Left kidney (tissue), 8 donors: ENCODE measurements at places on chromosomes 12 and 14. TPM values are rescaled to one million over a fixed set of nuclear protein-coding genes. Genes with fewer than 3 reads are reported as not detected.

- peak; percentile 19 for DNase-seq
These were observed 363 bp upstream of the CSAD start for GRCh38 chr12:53180931-53181645.

DNA sequence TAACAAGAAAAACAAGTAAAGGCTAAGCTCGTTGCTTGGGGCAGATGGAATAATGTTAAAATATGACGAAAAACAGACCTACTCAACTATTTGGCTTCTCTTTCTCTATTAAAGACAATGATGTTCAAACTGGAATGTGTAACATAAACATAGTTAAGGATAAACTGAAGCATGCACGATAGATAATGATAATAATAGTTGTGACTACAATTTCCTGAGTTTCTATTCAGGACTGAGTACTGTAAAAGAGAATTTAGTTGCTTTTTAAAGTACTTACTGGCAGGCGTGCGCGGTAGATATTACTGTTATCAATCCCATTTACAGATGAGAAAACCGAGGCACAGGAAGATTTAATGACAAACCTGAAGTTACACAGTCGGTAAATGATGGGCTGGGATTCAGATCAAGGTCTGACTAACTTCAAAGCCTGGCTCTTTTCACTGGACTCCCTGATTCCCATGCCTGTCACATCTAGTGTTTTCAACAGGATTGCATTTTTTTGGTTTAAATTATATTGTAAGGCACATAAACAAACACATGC lies 103.0 kb downstream of the CRADD start:
- no peak for DNase-seq

The JPH4 gene
- 8.9 TPM for polyA plus RNA-seq

DNA sequence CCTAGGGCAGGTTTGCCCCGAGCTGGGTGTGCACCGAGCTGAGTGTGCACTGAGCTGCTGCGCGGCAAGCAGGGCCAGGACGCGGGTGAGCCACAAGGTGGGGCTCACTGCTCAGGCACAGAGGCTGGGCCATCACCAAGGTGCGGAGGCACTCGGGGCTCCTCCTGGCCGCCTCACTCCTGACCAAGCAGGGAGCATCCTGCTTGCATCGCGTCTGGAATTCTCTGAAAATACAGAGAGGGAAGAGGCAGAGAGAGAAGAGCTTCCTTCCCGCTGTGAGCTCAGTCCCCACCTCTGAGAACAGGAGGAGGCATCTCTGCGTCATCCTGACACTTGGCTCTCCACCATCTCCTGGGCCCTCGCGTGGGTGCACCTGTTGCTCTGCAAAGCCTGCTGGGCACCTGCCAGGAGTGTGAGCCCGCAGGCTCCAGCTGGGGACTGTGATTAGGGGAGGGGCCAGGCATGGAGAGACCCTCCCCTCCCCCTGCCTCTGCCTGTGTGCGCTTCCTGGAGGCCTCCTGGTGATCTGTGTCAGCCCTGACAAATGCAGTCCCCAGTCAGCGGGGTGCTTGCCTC lies 116.3 kb downstream of the GLT1D1 start:
- DNase-seq: no peak

DNA sequence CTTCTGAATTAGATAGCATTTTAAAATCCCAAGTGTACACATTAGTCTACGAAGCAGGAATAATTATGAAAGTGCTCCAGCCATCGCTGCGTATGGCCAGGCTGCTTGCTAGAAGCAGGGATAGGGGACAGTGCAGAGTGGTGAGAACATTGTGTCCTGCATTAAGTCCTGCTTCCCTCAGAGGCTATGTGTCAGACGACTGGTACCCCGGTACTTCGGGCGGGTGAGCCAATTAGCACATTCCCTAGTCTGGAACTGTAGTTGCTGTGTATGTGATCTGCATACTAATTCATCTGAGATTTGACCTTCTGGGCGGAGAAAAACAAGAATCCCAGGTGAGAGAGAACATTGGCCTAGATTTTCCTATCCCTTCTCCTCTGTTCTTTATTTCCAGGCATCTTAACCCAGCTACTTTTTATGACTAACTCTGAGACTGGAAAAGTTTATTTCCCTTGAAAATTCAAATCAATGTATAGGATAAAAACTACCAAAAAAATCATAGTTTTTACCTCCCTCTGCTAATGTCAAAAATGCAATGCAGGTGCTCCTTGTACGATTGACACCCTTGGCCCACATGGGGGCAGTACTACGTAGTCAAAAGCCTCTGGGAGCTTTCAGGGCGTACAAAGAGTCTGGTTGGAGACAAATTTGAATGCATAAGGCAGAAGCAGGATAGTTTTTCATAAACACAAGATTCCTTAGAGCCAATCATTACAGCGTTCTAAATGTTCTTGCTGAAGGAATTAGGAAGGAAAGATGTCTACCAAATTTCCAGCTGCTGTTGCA lies 764.3 kb downstream of the NOVA1 start:
- peak; percentile 55 for DNase-seq

GRCh38 chr12:125873016-125873415 lies 807.8 kb downstream of the AACS start:
- DNase-seq: no peak

- no peak for DNase-seq
These were observed 132.8 kb downstream of the RMST start for GRCh38 chr12:97595426-97595831.

GRCh38 chr12:95282266-95282665 lies 64.7 kb downstream of the VEZT start:
- DNase-seq: no peak

DNA sequence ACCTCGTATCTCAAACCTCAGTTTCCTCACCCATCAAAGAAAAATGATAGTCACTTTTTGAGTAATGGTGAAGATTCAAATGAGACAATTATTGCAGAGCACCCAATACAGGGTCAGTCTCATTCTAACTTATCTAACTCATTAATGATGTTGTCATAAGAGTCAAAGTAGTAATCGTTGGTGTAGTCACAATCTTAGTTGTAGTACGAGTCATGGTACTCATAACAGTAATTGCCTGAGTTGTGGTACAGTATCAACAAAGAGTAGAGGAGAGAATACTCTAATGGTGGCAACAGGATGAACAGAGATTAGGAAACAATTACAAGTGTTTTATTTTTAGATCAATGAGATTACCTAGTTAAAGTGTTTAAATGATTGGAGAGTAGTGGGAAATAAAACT lies 93.6 kb upstream of the TMTC2 start:
- no peak for DNase-seq

DNA sequence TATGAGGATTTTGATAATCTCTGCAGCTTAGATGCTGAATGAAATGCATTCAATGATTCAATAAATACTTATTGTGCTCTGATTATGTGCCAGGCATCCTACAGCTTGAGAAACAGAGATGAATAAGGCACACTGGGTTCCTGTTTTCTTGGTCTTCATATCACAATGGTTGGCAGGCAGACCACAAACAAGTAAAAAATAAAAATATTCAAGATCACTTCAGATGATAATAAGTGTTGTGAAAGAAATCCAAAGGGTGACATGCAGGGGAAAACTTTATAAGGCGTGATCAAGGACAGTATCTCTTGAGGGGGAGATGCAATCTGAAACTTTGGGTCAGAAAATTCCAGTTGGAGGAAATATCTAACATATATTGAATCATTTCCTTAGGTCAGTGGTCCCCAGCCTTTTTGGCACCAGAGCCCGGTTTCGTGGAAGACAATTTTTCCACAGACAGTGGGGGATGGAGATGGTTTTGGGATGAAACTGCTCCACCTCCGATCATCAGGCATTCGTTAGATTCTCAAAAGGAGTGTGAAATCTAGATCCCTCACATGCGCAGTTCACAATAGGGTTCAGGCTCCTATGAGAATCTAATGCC lies 73.7 kb upstream of the RAP1B start:
- no peak for DNase-seq

The TAS2R30 gene
- polyA plus RNA-seq: 0.52 TPM

- DNase-seq: no peak
These were observed 49.7 kb downstream of the FRS2 start for GRCh38 chr12:69519871-69520270.

GRCh38 chr14:105193916-105194782 lies 13.0 kb upstream of the NUDT14 start:
- DNase-seq: no peak

The GDF3 gene
- 0.48 TPM for polyA plus RNA-seq

The ZC2HC1C gene
- polyA plus RNA-seq: 7.8 TPM

GRCh38 chr12:121989276-121990113 lies 32.2 kb upstream of the BCL7A start:
- DNase-seq: peak; percentile 77

GRCh38 chr14:77544571-77544970 lies 46.0 kb upstream of the ISM2 start:
- DNase-seq: no peak

GRCh38 chr12:109377139-109377685 lies 29.5 kb downstream of the MYO1H start:
- no peak for DNase-seq

The KCNK10 gene
- polyA plus RNA-seq: 0.27 TPM

The DEGS2 gene
- 5.3 TPM for polyA plus RNA-seq

- no peak for DNase-seq
These were observed 990.7 kb downstream of the TRHDE start for GRCh38 chr12:73262788-73263381.

GRCh38 chr12:52063082-52063924 lies 6.5 kb upstream of the ATG101 start:
- DNase-seq: no peak

DNA sequence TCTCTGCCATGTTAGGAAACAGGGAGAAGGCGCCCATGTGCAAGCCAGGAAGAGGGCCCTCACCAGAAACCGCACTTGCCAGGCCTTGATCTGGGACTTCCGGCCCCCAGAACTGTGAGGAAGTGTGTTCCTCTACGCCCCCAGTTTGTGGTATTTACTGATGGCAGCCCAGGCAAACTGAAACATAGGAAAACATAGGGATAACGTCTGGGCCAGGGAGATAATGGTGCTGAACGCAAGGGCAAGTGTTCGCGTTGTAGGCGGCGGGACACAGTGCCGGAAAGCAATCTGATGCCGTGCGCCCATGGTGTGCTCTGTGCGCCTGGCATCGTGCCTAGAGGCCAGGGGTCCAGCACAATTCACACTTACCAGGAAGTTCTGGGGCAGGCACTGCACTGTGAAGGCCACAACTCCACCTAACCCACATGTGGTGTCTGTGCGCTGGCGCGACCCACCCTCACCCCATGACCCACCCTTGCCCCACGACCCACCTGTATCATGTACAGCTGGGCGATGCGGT lies 53.6 kb downstream of the ARL6IP4 start:
- no peak for DNase-seq

- peak; percentile 67 for DNase-seq
These were observed 556.7 kb upstream of the FBXO33 start for GRCh38 chr14:39988939-39989338.

- no peak for DNase-seq
These were observed 57.3 kb downstream of the NRXN3 start for GRCh38 chr14:78227248-78228077.

DNA sequence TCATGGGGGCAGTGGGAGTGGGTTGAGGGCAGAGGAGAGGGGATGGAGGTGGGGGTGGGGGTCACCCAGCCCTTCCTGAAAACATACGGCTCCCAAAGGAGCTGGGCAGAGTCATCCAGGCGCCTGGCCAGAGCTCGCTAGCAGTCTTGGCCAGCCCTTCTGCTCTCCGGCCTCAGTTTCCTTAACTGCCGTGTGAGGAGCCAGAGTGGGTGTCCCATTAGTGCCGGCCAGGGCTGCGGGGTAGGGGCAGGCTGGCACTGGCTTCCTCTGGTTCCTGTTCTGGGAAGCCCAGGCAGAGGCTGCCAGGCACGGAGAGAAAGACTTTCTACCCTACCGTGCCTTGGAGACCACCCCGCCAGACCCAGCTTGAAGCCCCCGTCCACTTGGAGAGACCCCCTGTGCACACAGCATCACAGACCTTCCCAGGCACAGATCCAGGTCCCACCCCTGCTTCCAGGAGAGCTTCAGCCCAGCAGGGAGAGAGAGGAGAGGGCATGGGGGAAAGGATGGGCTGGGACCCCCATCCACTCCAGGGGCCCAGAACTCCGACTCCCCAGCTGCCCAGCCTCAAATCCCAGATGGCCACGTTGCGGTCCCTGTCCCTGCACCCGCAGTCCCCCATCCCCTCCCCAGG lies 93.3 kb downstream of the RFLNA start:
- no peak for DNase-seq

The BDKRB2 gene
- polyA plus RNA-seq: 2.5 TPM

The SLC8A3 gene
- polyA plus RNA-seq: 0.62 TPM

The LAG3 gene
- 1.9 TPM for polyA plus RNA-seq

- no peak for DNase-seq
These were observed 105.1 kb downstream of the KICS2 start for GRCh38 chr12:64116969-64117368.

The RNF212B gene
- polyA plus RNA-seq: 2.3 TPM

DNA sequence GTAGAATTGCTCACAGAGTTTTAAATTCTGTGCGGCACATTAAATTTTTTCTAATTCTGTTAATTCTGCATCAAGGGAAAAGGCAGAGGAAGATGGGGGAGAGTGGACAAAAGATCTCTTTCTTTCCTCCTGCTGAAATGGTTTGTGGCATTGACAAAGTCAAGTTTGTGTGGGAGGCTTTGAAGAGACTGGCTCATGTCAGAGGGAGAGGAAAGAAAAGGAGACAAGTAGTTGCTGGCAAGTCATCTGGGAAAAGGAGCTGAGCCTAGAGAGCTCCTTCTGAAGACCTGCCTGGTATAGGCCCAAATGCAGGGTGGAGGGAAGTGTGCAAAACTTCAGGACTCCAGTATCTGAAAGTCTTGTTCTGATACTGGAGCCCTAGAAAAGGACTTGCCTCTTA lies 36.3 kb downstream of the TTLL5 start:
- DNase-seq: no peak

- DNase-seq: no peak
These were observed 33.7 kb upstream of the DLK1 start for GRCh38 chr14:100692859-100693558.
